Suprapubic skin (tissue), 4 donors: ENCODE measurements at places on chromosomes 12 and 14.
A peak's percentile ranks its signal among the peaks of the same experiment; 100 is the strongest.

DNA sequence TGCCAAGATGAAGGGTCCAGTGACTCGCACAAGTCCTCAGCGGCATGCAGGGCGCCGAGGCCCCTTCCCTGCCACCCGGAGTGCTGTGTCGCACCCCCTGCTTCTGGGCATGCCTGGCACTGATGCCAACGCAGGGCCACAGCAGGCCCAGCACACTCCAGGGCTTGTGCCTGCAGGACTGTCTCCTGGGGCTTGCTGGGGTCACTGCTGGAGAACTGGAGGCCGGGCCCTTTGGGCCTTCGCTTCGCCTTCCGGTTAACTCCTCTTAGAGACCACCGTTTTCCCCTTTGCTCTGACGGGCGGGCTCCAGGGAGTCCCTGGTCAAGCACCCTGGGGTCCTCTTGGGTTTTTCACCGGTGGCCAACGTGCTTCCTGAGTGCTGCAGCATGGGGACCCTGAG is 79.6 kb downstream of the WDR20 start:
- no peak for DNase-seq

DNA sequence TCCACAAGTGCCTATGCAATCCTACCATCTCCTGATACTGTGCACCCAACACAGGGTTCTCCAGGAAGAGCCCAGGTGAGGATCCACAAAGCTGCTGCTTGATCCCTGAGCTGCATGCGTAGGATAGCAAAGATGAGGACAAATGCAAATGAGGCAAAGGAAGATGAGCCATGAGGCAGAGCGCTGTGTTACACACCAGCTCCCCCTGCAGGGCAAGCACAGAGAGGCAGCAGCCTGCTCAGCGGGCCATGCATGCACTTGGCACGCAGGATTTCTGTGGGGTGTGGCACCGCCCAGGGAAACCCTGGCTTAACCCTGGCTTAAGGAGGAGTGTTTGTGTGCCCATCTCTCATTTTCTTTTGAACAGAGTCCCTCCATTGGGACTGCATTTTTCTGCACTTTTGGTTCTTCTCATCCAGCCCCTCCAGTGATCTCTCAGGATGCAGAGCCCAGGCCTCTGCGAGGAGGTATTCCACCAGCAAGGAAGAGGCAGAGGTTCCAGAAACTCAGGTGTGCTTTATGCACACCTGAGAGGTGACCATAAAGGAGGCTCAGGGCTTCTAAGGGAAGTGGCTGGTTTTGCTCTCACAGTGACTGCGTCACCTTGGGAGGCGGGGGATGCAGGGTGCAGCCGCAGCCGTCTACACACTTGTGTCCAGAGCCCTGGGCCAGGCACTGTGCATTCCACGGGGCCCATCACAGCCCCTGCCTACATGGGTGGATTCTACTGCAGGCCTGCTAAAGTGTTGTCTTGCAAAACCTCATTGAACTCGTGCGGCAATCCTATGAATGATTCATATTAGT is 973.3 kb upstream of the TMEM132C start:
- peak; percentile 80 for DNase-seq

DNA sequence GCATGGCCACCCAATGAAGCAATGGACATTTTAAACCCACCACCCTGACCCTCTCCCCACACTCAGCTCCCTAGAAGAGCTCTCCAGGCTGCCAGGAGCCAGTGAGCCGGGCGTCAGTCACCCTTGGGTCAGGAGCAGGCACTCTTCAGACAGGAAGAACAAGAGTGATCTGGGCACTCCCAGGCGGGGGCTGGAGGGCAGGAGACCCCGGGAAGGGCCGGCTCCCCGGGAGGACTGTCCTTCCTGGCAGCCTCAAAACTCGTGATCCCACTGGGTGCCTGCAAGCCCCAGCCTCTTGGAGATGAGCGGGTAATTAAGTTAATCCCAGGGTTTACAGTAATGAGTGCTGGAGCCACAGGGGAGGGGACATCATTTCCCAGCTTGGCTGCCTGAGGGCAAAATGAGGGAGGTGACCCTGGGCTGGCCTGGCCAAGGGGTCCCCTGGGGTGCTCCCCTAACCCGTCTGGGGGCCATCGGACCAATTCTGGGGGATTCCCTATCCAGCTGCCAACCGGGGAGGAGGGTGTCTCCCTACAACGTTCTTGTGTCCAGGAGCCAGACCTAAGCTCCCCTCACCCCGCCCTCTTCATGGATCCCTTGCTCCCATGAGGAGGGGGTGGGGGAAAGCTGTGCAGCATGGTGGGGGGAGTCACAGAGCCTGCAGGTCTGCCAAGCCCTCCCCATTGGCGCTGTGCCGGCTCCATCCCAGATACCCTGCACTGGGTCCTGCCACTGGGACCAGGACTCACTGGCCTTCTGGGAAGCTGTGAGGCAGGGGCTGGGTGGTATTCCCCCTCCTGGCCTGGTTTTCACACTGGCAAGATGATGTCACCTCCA is 59.2 kb downstream of the CCNK start:
- DNase-seq, result no peak

- no peak for DNase-seq
Observed at GRCh38 chr12:98939350-98939749, 294.3 kb downstream of the APAF1 start.

- no peak for DNase-seq
Observed at GRCh38 chr12:101619858-101620761, 25.3 kb downstream of the MYBPC1 start.

DNA sequence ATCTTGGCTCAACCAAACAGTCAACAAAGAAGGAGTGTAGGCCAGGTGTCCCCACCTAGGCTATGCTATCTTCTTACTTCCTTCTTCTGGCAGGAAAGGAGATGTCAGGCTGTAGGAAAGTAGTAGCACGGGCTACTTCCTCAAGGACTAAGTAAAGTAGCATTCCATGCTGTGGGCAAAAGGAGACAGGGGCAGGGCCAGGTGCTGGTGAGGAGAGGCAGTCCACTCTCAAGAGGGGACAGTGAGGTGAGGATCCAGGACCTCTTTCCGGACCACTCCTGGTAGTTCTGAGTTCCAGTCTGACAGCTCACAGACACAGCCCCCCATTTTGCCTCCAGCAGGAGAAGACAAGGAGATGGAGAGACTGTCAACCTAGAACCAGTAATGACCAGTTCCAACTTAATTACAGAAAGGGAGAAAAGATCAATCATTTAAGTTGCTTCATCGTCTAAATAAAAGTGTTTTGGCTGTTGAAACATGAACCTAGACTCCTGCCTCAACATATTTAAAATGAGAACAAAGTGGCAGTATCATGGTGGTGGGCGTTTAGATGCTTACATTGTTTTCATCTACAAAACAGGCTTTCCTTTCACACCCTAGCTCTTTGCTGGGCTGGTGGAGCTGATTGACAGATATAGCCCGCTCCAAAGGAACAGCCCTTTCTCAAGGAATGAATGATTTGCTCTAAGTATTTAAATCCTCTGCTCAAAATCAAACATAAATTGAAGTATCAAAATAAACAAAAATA is 5.1 kb upstream of the SSTR1 start:
- no peak for DNase-seq

DNA sequence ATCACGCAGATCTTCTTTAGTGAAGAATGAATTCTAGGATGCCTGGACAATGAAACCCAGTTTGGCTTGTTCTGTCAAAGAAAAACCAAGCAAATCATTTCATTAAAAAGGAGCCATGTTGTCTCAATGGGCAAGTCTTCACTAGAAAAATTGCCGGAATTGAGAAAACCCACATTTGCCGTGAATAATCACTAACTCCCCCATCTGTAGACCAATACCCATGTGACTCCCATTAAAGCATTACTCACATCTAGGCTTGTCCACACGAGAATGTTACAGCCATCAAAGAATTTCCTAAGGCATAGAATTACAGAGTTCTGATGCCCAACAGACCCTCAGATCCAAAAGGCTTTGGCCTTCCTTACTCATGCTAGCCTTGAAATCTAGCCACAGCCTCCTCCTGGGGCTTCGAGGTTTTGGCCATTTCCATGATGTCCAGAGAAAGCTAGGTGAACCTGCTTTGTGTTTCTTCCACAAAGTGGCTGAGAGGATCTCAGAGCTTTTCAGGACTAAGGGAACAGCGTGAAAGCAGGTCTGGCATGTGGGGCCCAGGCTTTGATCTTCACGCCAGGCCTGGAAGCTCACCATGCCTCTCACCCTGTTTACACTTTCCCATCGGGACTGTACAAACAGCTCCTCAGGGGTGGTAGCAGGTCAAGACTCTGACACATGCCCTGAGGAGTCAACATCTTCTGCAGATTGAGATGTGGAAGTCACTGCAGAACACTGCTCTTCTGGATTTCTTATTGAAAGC is 12.1 kb downstream of the SLC7A8 start:
- no peak for DNase-seq

DNA sequence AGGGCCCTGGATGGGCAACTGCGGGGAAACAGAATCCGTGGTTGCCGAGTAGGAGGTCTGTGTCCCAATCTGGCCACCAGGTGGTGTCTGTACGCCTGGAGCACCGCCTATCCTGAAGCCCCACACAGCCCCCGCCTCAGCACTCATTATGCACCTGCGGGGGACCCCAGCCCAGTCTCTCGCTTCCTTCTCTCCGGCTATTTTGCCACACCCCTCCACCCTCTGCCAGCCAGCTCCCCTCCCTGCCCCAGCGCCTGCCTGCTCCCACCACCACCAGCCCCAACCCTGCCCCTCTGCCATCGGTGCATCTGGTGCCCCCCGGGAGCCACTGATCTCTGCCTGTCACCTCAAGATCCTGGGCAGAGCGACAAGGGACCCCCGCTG is 2.2 kb upstream of the NXPH4 start:
- DNase-seq, result no peak

DNA sequence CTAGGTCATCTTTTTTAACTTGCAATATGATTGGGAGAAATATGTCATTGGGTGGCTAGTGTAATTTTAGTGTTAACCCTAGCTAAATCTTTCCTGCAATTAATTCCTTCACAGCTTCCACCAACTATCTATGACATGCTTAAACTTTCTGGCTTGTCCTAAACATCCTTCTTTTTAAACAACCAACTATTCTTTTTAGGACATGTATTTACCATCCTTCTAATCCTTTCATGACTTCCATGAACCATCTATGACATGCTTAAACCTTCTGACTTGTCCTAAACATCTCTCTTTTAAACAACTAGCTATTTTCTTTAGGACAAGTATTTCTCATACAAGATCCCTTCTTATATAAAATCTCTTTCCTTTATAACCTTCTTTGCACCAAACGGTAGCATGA is 179.6 kb upstream of the PDZRN4 start:
- DNase-seq, result no peak
